ENCODE measurements at places on chromosomes 6 and 20.

GRCh38 chr6:57182017-57182432, 9.9 kb downstream of the BAG2 start:
- no peak for DNase-seq

- DNase-seq, result no peak
Measured at GRCh38 chr6:129368076-129368475, 341.9 kb downstream of the ARHGAP18 start.

- no peak for DNase-seq
Measured at GRCh38 chr6:124197148-124197547, 393.5 kb downstream of the NKAIN2 start.

GRCh38 chr6:5085648-5086293, 630 bp downstream of the PPP1R3G start:
- peak; percentile 54 for DNase-seq

DNA sequence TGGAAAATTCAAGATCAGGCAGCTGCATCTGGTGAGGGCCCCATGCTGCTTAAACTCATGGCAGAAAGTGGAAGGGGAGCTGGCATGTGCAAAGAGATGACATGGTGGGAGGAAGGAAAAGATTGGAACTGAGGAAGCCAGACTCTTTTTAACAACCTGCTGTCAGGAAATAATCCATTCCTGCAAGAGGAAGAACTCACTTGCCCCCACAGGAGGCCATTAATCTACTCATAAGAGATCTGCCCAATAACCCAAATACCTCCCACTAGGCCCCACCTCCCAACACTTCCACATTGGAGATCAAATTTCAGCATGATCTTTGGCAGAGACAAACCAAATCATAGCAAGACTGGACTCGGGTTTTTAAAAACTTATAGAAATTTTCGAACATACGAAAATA, 200.5 kb upstream of the KCNQ5 start:
- DNase-seq, result no peak

DNA sequence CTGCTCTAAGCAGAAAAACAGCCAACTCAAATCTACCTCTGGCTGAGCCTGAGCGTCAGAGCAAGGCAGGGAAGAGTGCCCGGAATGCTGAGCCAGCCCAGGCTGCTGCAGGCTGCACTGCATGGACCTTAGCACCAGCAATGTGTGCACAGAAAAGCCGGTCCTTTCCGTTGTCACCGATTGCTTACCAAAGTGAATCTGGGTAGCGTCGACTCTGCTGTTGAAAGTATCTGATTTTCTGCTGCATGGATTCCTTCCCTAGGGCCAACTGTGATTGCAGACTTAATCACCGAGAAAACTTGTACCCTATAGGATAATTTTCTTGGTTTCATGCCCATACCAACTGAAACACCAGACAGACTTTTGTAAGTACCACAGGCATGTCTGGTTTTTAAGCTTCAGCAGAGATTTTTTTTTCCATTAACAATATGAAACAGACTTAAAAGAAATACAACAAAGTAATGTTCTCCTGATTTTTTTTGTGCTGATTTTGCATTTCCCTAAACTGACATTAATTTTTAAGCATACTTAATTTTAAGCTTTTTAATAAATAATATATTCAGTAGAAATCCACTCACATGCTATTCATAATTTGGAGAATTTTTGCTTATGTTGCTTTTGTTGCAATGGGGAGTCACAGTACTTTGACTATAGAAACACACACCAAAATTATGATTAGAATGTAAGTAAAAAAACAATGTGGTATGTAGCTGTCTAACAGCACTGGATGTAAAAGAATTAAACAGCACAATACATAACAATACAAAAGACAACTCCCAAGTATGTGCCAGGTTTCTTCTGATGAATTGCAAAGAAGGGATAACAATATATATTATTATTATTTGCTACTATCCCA, 218.0 kb downstream of the THBS2 start:
- no peak for DNase-seq

DNA sequence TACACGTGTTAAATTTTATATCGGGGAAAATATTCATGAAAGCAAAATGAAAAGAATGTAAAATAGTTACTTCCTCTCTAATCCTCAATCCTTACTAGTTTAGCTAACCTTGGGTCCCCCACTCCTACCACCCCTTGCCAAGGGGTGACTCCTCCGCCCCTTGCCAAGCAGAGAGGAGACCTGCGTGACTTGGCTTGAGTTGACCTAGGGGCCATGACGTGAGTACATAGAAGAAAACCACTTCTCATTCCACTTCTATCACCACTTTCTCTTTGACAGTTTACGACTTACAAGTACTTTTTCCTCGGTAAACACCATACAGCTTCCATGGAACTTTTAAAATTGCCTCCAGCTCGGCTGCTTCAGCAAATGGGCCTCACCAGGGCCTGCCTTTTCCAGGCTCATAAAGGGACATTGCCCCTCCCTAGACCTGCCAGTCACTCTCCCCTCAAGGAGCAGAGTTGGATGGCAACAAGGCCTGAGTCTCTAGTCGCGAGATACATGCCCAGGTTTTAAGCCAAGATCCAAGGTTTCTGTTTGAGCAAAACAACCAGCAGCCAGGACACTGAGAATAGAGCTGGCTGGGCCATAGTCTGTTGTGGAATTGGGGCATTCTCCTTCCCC, 29.9 kb downstream of the SDCBP2 start:
- no peak for DNase-seq

DNA sequence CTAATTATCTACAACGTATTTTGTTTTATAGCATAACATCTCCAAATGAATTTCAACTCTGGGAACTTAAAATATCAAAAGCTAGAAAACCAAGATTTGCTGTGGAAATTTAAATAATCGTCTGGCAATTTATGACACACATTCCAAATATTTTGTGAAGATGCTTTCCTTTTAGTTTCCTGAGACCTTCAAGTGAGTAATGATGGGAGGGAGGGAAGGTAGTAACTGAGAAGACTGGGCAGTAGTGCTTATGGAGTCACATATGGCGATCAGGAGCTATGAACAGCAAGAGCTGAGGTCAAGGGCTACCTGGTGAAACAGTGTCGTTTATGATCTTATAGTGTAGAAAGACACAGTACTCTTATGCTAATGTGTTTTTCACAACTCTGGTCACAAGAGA, 178.2 kb upstream of the THEMIS start:
- DNase-seq, result no peak

- DNase-seq, result no peak
Measured at GRCh38 chr20:17590245-17590644, 20.4 kb downstream of the DSTN start.

DNA sequence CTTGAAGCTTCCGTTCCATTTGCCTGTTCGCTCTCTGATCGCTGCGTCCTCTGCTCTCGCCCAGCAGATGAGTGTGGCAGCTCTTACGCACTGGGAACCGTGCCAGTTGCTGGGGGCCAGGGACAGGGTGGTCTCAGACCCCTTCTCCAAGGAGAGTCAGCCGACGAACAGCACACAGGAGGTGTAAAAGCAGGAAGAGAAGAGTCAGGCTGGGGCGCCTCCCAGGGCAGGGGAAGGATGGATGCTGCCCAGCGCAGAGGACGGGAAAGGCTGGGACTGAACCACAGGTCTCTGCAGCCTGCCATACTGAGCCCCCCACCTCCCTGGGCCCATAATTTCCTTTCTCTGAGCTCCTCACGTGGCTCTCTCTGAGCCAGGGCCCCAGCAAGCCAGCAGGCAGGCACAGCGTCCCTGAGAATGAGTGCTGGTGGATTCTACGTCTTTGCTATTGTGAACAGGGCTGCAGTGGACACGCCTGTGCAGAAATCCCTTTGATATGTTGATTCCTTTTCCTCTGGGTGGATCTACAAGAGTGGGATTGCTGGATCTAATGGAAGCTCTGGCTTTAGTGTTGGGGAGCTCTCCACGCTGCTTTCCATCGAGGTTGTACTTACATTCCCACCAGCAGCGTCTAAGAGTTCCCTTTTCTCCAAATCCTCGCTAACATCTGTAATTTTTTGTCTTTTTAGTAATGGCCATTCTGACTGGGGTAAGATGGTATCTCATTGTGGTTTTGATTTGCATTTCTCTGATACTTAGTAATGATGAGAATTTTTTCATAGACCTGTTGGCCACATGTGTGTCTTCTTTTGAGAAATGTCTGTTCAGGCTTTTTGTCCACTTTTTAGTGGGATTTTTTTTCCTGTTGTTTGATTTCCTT, 104.1 kb downstream of the PSMB1 start:
- DNase-seq, result no peak

DNA sequence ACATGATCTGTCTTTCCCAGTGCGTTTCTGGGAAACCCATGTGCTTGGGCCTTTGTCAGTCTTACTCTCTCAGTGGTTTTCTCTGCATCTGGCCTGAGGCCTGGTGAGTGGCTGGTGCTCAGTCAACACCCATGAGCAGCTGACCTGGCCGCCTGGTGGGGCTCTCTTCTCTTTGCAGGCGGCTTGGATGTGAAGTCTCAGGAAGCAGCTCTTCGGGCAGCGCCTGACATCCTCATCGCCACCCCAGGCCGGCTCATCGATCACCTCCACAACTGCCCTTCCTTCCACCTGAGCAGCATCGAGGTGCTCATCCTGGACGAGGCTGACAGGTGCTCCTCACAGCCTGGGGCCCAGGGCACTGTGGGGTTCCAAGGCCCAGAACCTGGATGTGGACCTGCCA, 10.8 kb downstream of the DDX27 start:
- no peak for DNase-seq

DNA sequence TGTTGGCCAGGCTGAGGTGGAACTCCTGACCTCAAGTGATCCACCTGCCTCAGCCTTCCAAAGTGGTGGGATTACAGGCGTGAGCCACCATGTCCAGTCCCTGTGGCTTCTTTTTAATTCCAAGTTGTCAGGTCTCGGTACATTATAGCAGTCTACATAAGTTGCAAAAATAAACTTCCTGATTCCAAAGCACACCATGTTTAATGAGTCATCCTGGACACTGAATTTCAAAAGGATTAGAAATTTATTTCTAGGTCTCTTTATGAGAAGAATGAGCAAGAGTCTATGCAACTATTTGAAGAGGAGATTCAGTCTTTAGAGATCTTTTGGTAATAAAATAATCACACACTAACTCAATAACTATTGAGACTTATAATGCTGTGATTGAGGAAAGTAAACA, 63.9 kb upstream of the MCHR2 start:
- DNase-seq, result no peak

DNA sequence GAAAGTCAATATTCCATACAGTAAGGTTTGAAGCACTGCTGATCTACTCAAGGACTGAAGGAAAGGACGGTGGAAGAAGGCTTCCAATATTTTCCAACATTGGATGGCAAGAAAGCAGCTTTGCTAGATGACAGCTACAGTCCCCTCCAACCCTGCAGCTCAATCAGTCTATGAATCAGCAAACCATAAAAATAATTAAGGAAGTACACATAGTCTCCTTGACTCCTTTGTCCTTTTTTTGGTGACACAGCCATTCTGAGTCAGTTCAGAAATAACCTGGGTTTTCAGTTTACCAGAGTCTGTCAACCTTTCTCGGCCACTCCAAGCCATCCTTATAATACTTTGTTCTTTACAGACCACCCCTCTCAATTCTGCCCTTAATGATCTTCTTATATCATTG, 232.5 kb downstream of the IBTK start:
- DNase-seq, result no peak

DNA sequence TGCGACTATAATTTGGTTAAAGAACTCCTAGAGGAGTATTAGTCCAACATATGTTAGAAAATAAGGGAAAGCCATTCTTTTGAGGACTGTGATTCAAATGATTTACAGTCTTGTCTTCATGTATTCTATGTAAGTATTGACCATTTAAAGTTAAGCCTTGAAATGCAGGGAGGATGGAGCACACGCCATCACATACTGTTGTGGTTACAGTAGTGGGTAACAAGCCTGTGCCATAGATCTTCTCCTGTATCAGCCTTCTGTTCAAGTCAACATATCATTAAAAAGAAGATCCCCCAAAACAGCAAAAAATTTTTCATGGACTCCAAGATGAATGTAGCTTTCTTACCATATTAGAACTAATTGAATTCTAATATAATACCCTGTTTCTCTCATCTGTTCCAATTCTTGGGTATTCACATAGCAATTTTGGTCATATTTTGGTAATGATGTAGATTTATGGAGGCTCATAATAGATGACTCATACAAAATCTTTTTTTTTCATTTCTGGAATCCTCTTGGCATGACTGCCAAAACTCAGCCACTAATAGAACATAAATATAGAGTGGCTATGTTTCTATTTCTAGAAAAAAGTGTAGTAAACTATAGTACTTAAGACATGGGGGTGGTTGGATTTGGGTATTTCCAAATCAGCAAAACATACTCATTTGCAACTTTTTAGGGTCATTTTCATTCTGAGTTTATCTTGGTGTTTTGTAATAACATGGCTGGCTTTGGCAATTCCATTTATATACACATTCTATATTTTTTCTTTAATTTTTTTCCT, 413.5 kb downstream of the BCKDHB start:
- no peak for DNase-seq

DNA sequence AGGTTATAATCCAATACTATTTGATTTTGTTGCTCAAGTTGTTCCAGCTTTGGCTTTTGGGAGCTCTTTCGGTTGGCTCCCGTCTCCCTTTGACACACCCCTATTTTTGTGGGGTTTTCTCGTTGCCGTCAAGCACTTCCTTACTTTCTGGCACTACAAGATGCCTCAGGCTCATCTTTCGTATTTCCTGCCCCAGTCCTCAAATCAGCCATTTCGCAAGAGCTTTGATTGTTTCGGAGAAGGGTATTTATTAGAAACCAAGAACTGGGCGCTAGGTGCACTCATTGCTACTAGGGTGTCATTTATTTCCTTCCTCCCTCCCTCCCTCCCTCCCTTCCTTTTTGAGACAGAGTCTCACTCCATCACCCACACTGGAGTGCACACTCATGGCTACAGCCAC, 13.3 kb upstream of the SOX12 start:
- DNase-seq, result no peak

- DNase-seq, result no peak
Measured at GRCh38 chr6:41440958-41441357, 105.2 kb upstream of the FOXP4 start.

All from 8988T (cell line).